Fibroblast of villous mesenchyme (primary cell): ENCODE measurements at places on chromosomes 2 and 18.

- DNase-seq, result no peak
Observed at GRCh38 chr18:38297910-38298309, 732.3 kb upstream of the CELF4 start.

GRCh38 chr2:190079160-190079559 is 16.6 kb upstream of the MSTN start:
- DNase-seq, result no peak

DNA sequence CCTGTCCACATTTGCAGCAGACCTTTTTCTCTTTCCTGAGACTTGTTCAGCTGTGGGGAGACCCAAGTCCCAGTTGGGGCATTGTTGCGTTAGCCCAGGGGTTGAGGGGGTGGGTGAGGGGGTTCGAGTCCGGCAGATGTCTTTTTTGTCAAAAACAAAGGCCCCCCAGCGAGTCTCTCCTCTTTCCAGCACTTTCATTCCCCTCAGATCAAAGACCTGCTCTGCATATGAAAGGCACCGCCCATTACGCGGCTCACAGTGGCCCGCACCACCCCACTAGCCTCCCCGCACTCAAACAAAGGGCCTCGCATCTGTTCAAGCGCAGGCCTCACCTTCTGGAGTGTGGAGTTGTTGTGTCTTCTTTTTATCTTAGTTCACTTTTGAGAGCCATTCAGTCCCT is 25.2 kb downstream of the TRABD2A start:
- DNase-seq, result no peak

- peak; percentile 7 for DNase-seq
Observed at GRCh38 chr2:112147382-112148168, 9.4 kb downstream of the FBLN7 start.

GRCh38 chr18:67385455-67385854 is 131.1 kb downstream of the DSEL start:
- DNase-seq, result peak; percentile 14

DNA sequence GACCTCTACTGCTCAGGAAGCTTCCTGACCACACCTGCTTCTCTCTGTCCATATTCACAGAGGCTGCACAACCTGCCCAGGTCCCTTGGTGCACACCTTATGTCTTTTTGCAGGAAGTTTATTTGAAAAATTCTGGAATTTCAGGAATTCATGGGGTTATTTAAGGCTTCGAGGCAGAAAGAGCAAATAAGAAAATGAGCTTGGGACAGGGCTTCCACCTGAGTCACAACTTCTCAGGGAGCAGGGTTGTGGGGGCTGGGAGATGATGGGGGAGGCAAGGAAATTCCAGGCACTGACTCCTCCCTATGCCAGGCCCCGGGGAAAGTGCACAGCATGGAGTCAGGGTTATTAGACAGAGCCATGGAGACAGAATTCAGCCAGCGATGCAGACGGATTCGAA is 57.7 kb downstream of the INHBB start:
- no peak for DNase-seq

DNA sequence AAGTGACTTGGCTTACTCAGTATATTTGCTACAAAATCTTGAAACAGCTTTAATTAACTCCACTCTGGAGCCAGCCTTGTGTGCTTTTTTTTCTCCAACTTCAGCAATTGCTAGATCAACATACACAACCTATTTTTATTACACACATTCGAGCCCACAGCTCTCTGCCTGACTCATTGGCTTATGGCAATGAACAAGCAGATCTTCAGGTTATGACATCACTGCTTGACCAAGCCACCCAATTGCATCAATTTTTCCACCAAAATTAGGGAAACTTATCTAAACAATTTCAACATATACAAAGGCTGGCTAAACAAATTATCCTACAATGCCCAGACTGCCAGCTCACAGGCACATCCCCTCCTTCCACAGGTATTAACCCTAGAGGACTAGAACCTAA is 39.6 kb upstream of the PDK1 start:
- peak; percentile 38 for DNase-seq

- DNase-seq, result no peak
Observed at GRCh38 chr2:108916796-108917421, 72.1 kb downstream of the EDAR start.

DNA sequence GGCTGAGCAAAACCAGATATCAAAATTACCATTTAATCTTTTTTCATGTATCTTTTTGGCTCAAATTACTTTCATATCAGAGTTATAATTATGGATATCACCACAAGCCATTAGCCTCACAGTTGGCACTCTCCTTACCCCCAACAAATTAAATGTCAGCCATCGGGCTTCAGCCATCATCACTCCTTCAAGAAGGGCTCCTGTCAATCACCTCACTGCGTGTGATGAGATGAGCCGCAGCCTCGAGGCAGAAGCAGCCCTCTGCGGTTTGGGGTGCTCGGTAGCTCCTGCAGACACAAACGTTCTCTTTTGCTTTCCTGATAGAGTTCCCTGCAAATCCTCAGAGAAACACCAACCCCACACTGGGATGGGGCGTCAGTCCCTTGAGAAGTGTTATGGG is 94.1 kb downstream of the DNER start:
- no peak for DNase-seq

DNA sequence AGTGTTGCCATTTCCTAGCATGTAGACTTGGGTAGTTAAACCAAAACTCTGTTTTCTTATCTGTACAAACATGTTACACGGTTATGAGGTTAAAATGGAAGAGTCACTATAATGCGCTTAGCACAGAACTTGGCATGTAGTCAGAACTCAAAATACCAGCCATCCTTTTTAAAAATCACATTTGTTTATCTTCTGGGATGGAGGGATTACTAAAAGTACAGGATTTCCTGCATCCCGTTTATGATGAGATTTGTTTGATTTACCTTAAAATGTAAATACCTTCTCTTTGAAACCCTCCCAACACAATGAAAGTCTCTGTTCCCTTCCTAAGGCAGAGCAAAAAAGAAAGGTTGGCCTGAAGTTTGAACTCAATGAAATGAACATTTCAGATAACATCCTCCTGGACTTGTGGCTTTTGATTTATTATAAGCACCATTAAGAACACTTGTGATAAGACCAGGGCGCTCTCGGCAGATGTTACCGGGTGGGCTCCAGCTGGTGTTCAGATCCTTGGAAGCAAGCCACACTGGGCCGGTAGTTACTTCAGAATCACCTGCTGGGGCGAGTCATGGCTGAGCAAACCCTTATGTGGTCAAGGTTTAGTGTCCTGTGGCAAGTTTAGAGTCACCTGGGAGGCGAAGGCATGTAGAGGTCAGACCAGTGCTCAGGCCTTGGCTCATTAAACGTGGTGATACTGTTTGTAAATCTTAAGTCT is 105.7 kb downstream of the MGAT5 start:
- peak; percentile 92 for DNase-seq

DNA sequence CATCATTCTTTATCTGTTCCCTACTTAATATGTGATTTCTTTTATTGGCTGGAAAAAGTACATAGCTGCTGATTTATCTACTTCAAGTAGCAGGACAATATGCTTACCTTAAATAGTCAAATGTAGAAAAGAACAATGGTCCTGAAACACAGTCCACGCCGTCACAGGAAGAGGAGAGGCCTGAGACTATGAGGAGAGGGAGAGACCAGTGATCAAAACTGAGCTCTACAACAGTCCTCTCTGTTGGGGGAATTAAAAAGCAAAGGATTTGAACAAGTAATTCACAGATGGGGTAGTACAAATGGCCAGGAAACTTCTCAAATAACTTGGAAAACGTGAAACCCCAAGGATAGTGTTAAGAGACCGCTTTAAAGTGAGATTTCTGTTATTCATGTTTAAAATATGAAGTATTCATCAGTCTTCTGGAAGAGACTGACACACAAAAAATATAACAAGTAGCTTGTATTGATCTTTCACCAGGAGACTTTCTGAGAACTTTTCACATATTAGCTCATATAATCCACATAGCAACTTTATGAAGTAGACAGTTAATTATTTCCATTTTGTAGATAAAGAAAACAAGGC is 20.2 kb downstream of the SCYGR8 start:
- DNase-seq, result no peak

DNA sequence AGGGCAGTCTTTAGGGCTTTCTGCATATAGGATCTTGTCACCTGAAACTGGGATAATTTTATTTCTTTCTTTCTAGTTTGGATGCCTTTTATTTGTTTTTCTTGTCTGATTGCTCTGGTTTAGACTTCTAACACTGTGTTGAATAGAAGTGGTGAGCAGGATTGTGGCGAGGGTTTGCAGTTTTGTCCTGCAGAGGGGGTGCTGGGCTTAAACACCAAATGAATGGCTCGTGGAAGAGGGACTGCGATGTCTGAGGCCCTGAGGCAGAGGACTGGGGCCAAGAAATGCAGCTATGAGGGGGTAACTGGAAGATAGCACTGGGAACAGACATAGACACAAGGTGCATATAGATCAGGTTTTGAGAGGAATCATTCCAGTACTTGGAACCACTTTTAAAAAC is 20.5 kb downstream of the UBE2F start:
- no peak for DNase-seq

DNA sequence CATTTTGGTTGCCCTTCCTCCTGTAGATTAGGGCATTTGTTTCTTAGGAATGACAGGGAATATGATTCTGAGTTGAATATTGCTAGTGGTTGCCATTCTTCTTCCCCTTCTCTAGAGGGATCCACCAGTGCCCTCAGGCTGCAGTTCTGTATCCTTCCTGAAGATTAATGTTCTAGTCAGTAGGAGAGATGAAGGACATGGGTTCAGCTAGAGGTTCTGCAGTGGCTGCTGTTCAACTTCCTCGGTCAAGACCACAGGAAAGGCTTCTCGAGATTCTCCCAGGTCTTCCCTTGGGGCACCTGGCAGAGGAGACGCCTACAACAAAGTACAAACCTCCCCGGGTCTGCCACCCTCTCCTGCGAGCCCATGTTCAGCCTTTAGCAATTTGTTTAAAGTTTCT is 325.5 kb downstream of the AFF3 start:
- DNase-seq, result no peak

GRCh38 chr18:78309307-78309706 is 670.3 kb upstream of the SALL3 start:
- DNase-seq, result no peak

DNA sequence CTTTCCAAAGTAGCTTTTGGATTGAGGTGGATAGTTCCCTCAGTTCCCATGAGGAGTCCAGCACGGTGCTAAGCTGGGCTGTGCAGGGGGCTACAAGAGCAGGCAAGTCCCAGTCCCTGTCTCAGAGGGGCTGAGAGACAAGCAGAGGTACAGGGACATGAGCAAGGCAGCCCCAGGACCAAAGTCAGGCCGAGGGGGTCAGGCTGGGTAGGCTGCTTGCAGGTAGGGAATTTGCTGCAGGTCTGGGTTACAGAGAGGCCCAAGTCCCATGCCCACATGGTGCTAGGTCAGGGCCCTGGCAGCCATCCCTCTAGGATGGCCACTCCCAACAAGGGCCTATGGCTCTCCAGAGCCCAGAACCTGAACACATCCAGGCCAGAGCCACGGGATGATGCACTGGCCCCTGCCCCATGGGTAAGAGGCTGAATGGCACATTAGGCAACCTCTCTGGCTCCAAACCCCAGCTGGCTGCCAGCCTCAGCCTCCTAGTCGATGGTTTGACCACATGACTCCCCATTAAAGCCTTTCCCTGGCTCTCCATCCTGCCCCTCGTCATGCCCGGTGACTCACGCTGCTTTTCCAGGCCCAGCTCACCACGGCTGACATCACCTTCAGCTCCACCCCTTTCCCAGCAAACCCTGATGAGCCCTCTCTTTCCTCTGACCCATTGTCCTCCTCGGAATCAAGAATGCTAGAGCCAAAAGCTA is 83.7 kb downstream of the SDC1 start:
- DNase-seq, result peak; percentile 97

- DNase-seq, result no peak
Observed at GRCh38 chr2:15825276-15825980, 114.9 kb upstream of the MYCN start.

- no peak for DNase-seq
Observed at GRCh38 chr2:624551-625347, 52.5 kb downstream of the TMEM18 start.

DNA sequence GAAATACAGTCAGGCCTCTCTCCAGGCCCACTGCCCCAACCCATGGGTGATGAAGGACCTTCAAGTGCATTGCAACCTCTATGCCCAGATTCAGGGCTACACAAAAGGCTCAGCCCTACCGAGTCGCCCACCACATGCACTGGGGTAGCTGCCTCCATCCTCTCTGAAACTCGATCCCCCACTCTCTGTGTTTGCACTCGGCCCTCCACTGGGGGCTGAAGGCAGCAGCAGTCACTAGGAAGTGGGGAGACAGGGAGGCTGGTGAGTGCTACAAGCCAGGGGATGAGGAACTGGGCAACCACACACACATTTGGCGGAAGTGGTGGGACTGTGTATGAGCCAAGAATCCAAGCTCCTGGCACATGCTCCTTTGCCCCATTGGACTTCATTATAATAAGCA is 94.6 kb downstream of the CERS6 start:
- no peak for DNase-seq

DNA sequence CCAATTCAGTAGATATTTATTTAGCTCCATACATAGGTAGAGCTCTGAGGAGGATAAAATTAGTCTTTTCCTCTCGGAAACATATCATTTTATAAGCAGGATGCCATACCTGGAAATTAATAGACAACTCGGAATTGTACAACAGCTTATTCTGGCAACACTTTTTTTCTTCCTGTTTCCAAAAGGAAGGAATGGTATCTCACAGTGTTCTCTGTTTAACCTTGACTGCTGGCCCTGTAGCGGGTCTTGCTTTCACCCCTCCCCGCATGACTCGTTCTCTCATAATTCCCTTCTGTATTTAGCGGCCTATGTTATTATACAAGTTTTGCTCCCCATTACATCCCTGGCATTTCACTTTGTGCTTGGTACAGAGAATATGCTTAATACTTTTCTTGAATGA is 2.5 kb upstream of the KYNU start:
- DNase-seq, result no peak

GRCh38 chr2:65349863-65350262 is 82.5 kb downstream of the SPRED2 start:
- DNase-seq, result peak; percentile 92

- DNase-seq, result peak; percentile 13
Observed at GRCh38 chr2:74080346-74080745, 67.4 kb downstream of the BOLA3 start.

DNA sequence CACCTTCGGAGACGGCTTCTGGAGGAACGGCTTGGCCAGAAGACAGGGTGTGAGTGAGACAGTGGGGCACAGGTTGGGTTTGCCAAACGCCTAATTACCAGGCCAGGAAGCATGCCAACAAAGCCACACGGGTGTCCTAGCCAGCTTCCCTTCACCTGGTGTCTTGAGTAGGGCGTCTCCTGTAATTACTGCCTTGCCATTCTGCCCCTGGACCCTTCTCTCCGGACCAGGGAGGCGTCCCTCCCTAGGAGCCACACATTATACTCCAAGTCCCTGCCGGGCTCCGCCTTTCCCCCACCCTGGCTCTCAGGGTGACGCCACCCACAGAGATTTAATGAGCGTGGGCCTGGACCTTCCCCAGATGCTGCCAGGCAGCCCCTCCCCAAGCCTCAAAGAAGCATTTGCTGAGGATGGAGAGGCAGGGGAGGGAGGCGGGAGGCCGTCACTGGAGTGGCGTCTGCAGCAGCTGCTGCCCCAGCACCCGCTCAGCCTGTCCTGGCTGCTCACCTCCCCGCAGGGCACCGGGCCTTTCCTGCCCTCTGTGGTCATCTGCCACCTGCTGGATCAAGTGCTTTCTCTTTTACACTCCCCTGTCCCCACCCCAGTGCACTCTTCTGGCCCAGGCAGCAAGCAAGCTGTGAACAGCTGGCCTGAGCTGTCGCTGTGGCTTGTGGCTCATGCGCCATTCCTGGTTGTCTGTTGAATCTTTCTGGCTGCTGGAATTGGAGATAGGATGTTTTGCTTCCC is 20.7 kb downstream of the FOSL2 start:
- no peak for DNase-seq
